ENCODE measurements at places on chromosomes 11 and 22.

- DNase-seq, result peak; percentile 60
Observed at GRCh38 chr22:43921370-43921769, 2.2 kb upstream of the PNPLA3 start.

- peak; percentile 14 for DNase-seq
Observed at GRCh38 chr11:37409124-37409523, 811.1 kb upstream of the RAG2 start.

DNA sequence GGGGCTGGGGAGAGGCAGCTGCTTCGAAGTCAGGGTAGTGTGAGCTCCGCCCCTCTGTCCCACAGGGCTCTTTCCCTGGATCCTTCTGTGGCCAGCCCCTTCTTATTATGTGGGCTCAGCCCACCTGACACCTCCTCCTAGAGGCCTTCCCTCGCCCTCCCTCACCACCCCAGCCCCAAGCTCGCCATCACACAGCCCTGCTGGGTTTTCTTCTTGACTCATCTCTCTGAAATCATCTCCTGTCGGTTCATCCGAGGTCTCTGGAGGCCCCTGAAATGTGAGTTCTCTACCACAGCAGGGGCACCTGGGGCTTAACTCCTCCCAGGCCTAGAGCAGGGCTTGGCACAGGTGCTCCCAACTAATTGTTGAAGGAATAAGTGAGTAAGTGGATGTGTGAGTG is 65.2 kb downstream of the CACNA1I start:
- no peak for DNase-seq

DNA sequence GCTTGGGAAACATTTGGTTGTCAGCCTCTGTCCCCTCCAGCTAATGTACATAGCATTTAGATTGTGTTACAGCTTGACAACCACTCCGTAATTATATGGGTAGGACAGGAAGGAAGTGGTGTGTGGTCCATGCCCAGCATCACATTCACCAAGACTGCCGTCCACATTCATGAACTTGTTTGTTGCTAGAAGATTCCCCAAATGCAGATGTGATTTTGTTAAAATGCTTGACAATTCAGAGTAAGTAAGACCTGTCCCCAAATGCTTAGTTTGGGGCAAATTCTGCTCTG is 1482.7 kb downstream of the TBC1D22A start:
- no peak for DNase-seq

- DNase-seq, result no peak
Observed at GRCh38 chr11:48007677-48008076, 27.3 kb downstream of the PTPRJ start.

GRCh38 chr22:41048791-41049717 is 43.3 kb upstream of the EP300 start:
- peak; percentile 28 for DNase-seq

- no peak for DNase-seq
Observed at GRCh38 chr11:34604145-34604544, 16.7 kb upstream of the EHF start.

DNA sequence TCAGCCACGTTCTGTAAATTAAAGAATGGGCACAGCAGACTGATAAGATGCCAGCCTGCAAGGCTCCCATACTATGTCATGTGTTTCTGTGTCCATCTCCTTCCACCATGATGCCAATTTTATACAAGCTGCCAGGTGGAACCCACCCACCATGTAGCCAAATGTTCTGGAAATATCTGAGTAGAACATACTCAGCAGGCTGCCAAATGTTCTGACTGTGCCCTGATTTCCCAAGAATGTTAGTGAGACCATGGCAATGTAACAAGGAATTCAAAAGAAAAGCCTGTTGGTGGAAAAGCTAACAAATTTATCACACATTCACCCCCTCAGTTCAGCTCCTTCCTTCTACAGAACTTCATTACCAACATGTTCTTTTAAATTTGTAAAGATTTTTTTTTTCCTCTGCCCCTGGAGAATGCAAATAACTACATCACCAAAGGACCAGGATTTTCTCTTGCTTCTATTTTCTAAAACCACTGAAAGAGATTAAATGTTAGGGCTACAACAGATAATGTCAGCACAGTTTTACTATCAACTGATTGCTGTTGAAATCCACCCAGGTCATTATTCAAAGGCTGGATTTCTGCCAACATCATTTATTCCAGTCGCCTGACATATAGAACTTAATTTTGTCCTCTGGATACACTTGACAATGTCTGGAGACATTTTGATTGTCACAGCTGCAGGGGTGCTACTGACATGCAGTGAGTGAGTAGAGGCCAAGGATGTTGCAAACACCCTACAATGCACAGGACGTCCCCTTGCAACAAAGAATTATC is 3.1 kb downstream of the DMC1 start:
- DNase-seq, result no peak

DNA sequence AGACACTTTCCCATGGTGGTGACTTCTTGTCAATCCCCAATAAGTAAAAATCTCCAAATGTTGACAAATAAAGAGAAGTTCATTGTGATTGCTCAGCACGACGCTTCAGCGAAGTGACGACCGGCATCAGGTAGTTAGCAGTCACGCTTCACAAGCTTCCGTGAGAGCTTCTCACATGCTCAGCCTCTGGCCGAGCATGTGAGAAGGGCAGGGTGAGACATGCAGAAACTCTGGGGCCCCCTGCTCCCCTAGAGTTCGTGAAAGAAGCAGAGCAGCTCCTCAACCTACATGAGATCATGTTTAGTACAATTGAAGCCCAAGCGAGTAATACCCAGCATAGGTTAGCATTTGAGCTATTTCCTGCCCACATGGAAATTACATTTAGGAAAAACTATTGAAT is 4.4 kb upstream of the C11orf16 start:
- DNase-seq, result no peak

GRCh38 chr11:123407996-123408597 is 22.0 kb upstream of the GRAMD1B start:
- DNase-seq, result no peak

- no peak for DNase-seq
Observed at GRCh38 chr11:69518081-69518950, 36.9 kb downstream of the LINC01488 start.

GRCh38 chr11:34050581-34051348 is 766 bp upstream of the CAPRIN1 start:
- DNase-seq, result no peak

DNA sequence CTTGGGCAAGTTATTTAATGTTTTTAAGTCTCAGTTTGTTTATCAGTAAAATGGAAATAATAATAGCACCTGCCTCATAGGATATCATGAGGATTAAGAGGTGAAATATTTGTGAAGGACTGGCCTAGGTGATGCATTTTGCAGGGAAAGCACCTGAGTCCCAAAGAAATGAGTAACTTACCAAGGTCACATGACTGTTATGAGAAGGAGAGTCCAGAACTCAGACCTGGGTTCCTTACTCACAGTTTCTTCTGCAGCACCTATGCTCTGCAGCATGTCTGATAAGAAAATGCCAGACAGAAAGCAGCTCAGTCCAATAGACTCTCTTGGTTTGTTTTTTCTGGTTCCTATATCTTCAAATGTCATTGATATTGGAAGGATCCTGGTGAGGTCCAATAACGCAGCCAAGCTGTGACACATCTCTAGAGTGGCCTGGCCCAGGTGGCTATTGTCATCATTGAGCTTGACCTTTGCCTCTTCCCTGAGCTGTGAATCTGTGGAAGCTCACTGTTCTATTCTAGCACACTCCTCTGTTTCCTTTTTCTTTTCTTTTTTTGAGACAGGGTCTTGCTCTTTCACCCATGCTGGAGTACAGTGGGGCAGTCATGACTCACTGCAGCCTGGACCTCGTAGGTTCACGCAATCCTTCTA is 174.7 kb upstream of the NAV2 start:
- DNase-seq, result no peak

DNA sequence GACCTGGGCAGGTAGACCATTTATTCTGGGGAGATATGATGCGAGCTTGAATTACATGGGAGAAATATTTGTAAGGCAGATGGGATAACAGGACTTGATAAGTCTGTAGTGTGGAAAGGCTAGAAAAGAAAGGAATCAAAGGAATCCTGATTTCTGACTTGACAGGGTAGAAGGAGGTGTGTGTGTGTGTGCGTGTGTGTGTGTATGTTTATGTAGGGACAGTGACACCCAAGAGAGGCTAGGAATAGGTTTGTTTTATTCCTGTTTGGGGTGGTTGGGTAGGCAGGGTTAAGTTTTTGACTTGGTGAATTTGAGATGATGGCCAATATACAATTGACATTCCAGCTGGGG is 390 bp upstream of the HTATIP2 start:
- no peak for DNase-seq

- no peak for DNase-seq
Observed at GRCh38 chr11:106937111-106937510, 81.2 kb downstream of the GUCY1A2 start.

DNA sequence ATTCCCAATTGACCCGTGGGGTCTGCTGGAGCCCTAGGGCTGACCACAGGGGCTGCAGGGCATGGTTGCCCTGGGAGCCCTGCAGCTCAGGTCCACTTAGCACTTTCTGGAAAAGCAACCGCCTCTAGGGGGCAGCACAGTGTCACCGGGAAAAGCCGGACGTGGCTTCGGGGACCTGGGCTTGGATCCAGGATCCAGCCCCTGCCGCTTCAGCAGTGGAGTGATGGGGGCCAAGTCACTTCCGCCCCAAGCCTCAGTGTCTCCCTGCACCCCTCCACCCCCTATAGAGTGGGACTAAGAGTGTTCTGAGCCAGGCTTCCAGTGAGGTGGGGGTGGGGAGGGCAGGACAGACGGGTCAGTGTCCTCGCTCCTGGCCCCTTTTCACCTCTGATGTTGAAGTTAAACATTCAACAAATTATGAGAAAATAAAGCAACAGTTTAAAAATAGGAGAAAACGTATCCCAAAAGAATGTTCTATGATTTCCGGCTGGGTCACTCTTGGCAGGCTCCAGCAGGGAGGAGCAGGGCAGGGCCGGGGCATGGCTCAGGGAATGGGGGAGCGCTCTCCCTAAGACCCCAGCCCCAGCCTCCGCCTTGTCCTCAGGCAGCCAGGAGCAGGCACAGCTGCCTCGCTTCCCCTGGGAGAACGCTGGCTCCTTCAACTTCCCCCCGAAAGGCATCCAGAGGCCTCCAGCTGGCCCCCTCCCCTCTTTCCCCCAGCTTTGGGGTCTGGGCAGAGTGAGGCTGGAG is 96.5 kb upstream of the FGF3 start:
- DNase-seq, result no peak

- DNase-seq, result no peak
Observed at GRCh38 chr11:43872995-43873394, 7.6 kb upstream of the ALKBH3 start.

DNA sequence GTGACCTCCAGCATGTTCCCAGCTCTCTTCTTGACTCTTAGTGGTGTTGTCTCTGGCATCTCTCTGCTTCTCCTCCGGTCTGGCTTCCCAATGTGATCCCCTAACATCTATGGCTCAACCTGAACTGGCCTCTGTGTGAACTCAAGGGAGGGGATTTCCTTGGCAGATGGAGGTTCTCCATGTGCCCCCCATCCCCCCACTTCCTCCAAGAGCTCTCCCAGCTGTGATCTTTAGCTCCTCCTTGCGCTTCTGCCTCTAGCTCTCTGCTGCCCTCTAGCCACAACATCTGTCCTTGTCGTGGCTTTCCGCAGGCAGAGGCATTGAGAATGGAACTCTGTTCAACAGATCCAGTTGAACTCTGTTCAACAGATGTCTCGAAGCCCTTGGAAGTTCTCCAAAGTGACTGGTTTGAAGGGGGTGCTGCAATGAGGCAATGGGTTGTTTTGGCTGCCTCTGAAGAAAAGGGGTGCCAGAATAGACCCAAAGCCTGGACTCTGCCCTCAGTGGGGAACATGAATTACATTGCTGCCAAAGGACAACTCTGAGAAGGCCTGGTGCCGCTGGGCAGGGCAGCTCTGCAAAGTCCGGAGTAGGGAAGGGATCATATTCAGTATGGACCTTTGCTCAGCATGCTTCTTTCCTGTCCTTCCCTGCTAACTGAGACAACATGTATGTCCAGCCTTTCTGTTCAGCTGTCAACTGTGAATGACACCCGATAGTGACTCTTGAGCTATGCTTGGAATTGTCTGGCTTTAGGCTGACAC is 61.9 kb downstream of the ADM start:
- DNase-seq, result peak; percentile 86

DNA sequence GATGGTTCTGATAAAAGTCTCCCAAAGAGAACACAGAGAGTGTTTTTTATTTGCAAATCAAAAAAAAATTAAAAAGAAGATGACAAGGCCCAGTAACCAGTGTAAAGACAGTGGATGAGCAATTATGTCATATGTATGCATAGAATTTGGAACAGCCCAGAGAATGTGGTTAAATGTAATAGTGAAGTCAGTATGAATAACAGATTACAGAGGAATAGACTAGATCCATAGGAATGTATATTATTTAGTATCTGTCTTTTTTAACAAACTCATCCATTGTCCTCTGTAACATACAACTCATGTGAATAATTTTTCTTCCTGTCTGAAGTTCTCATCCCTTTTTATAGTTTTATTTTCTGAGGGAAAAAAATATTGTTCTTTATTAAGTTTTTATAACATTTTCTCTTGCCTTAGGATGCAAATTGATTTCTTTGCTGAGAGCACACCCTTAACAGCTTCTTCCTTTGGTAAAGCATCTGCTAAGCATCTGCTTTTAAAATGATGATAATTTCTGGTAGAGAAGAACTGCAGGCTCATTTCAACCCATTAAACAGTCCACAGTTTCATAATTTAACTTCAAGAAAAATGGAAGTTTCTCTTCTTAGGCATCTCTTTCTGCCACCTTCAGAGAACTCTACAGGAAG is 266.5 kb upstream of the MTNR1B start:
- no peak for DNase-seq

- DNase-seq, result no peak
Observed at GRCh38 chr11:61473370-61474012, 35.1 kb upstream of the LRRC10B start.

- peak; percentile 44 for DNase-seq
Observed at GRCh38 chr11:118295815-118296454, 8.6 kb upstream of the CD3E start.

Measured in kidney epithelial cell (primary cell).